Iris pigment epithelial cell (primary cell): ENCODE measurements at places on chromosomes 3 and 15.
A peak's percentile ranks its signal among the peaks of the same experiment; 100 is the strongest.

DNA sequence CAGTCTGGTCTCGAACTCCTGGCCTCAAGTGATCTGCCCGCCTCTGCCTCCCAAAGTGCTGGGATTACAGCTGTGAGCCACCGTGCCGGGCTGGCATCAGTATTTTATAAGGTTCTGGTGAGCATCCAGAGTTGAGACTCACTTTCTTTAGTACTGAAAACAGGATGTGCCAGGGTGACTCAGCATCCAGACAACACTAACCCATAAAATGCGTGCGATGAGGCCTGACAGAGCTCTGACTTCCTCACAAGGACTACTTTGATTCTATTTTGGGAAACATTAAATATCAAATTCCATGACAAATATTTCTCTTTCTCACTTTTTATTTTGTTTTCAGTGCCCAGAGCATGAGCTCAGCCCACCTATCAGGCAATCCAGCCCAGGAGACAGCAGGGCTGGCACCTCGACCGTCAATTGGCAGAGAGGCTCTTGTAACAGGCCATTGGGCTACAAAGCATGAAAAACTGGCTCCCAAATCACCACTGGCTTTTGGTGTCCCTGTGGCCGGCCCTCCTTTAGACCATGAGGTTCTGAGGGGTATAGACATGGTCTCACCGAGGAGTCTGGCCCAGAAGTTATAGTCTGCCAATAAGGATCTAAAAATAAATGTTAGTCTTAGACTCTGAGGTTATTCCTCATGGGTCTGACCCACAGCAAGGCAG is 75.0 kb downstream of the FEM1B start:
- peak; percentile 93 for DNase-seq

- peak; percentile 89 for DNase-seq
These were observed 21.9 kb upstream of the ST3GAL6 start for GRCh38 chr3:98741121-98741716.

GRCh38 chr3:159236321-159236720 is 434.5 kb downstream of the MFSD1 start:
- DNase-seq: peak; percentile 71

DNA sequence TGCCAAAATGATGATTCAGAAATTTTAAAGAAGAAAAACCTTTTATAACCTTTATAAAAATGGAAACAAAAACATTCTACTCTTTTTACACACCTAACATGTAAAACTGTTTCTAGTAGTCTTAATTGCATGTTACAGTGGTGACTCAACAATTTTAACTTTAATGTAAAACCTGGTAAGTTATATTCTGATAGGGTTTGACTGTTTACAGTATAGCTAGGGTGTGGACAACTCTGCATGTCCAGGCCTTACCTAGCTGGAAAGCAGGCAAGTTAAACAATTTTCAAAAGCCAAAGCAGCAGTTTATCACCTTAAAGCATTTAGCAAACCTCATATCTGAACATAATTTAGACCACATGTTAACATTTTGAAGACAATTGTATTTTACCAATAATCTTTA is 328.5 kb downstream of the NEK10 start:
- no peak for DNase-seq

- no peak for DNase-seq
These were observed 607 bp downstream of the MRPL47 start for GRCh38 chr3:179603831-179604230.

- DNase-seq: no peak
These were observed 16.9 kb upstream of the PRKCI start for GRCh38 chr3:170205302-170205701.

- no peak for DNase-seq
These were observed 4.8 kb downstream of the PDCD6IP start for GRCh38 chr3:33803252-33803651.

DNA sequence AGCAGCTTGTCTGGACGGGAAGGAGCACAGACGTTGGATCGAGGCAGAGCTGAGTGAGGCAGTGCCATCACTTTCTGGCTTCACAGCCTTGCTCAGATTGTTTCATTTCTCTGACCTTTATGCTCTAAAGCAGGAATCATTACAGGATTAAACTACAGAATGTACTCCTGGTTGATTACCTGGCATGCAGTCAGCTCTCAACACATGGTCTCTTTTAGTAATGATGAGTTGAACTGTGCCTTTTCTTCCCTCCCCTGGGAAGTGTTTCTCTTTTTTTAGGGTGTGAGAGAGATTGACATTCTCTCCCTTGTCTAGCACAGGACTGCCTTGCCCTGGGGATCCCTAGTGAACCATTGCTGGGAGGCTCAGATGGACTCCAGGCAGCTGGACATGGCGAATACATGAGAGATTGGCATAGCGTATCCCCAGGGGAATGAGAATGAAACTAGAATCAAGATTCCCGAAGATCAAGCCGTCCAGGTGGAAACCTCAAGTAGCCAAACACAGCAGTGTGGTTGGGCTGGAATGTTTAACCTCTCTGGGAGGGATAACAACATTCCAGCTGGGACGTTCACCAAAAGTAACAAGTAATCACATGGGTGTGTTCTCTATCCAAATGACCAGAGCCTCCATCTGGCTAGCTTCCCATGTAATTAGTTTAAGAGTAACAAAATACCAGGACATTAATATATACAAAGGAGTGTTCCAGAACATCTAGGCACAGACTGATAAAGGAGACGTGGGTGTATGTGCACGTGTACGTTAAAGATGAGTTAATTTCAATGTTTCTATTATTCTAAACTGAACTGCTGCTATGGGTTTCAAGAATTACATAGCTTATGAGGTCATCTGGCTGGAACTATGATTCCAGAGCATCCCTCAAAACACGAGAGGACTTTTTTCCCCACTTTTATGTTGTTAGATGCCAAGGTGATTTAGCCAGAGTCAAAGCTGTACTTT is 118.6 kb upstream of the NR2E3 start:
- peak; percentile 73 for DNase-seq

GRCh38 chr3:65560133-65560532 is 478.6 kb downstream of the MAGI1 start:
- DNase-seq: no peak

- DNase-seq: no peak
These were observed 4.2 kb upstream of the KATNBL1 start for GRCh38 chr15:34214135-34214534.

GRCh38 chr3:159928071-159928491 is 60.6 kb upstream of the IL12A start:
- DNase-seq: peak; percentile 38

- DNase-seq: no peak
These were observed 152.8 kb downstream of the ARRDC4 start for GRCh38 chr15:98113327-98113726.

GRCh38 chr3:12234192-12234591 is 54.7 kb upstream of the PPARG start:
- no peak for DNase-seq

GRCh38 chr3:60291115-60291514 is 960.1 kb downstream of the FHIT start:
- DNase-seq: no peak

- DNase-seq: no peak
These were observed 316.2 kb upstream of the UMPS start for GRCh38 chr3:124413989-124414598.

DNA sequence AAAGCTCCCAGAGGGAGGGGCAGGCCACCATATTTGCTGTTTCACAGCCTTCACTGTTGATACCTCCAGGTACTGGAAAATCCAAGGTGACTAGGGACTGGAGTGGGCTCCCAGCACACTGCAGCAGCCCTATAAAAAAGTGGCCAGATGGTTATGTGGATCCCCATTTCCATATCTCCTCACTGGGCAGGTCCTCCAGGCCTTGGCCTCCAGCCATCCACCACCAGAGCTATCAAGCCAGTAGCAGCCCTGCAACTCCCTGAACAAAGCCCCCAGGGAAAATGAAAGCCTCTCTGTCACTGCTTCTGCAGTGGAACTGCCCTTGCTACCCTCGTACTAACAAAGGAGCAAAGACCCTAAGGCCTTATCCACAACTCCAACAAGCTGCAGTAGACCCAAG is 58.4 kb downstream of the ILDR1 start:
- no peak for DNase-seq

DNA sequence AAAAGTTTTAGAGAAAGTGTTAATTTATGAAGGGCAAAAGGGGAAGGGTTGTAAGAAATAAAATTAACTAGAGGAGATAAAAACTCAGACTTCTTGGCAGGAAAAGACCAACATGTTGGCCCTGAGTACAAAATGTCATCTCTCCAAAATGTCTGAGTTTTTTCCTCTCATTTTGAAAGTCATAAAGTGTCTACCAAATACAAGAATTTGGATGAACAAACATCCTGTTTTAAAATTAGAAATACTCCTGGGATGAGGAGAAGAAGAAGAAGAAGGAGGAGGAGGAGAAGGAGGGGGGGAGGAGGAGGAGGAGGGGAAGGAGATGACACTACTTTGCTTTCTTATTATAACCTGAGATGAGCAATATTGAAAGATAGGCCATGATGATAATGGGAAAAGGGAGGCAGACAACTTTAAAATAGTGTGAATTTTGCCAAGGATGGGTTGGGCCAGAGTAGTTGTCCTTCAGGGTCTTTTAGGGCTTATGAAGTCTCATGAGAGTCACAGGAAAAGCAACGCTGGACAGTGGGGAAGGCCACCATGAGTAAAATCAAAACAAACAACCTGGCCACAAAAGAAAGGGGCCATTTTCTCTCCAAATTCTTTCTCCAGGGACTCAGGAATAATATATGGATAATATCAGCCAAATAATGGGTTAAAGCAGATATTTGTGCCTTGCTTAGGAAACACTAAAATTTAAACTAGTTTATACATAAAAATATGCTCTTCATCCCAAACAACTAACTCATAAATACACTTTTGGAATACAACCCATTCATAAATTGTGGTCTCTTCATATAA is 632.9 kb downstream of the EPHA3 start:
- DNase-seq: no peak

DNA sequence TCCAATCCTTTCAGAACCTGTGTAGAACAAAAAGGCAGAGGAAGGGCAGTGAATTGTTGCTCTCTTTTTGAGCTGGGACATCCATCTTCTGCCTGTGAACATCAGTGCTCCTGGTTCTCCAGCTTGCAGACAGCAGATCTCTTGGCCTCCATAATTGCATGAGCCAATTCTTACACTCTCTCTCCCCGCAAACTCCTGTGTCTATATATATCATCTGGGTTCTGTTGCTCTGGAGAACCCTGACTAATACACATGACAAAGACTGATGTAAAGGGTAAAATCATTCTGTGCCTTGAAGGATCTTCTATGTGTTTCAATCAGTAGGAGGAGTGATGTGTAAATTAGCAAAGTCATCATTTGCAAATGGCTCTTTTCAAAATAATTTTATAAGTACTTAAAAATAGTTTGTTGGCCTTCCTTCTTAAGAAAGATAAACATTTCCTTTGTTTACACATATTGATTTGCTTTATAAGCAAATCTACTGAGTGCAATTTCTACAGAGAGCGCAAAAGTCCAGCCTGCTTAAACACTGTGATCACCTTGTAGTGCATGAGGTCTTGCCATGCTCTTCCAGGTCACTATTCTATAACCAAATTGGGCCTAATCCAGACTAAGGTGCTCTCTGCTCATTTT is 154.9 kb upstream of the ANKRD28 start:
- no peak for DNase-seq

DNA sequence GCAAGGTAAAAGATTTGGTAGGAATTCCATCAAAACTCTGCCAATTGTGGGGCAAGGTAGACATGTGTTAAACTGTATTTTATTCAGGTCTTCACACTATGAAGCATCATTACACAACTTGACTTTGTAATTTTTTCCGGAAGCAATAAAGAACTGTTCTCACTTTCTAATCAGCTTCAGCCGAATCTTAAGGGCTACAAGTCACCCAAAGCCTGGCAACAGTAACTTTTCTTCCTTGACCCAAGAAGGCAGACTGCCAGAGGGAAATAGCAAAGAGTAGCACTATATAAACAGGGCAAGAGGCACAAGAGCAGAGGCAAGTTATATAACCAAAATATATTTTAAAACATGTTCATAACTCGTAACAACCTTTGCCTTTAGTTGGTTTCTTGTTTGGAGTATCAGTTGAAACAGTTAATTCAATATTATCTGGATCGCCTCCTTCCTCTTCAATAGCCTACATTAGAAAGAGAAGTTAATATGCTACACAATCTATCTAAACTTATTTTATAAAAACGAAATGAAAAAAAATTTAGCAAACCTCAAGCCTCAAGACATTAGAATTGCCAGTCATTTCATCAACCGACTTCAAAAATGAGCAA is 1.4 kb downstream of the SLTM start:
- DNase-seq: peak; percentile 60

DNA sequence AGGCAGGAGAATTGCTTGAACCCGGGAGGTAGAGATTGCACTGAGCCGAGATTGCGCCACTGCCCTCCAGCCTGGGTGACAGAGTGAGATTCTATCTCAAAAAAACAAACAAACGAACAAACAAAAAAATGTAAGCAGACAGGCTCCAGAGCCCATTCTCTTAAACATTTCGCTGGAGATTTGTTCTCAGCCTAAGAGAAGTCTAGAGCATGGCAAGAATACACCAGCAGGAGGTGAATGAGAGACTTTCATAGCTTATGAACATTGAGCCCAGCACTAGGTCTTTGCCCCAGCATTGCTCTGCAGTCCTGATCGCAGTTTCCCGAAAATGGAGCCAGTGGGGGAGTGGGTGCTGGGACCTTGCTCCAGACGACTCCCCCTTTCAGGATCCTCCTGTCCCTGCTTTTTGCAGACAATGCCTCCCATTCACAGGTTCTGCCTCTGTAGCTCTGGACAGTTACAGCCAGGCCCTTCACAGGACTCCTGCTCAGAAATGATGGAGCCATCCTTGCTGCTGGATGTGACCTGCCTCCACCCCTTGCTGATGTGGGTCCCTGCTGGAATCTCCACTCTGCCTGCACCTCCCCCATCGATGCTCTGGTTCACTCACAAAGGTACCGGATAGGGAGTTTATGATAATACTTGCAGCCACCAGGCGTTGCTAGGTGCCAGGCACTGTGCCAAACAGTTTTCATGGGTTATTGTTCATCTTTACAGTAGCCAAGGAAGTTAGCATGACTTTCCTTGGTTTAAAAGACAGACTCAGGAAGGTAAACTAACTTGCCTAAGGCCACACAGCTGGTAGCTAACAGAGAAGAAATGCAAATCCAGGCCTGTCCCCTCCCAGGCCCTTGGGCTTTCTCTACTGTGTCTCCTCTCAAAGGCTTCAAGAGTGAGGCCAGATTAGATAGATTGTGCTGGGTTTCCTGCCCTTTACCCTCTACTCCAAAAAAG is 329.7 kb upstream of the TLE3 start:
- peak; percentile 7 for DNase-seq

- DNase-seq: peak; percentile 47
These were observed 16.0 kb upstream of the SRP14 start for GRCh38 chr15:40054855-40055575.

GRCh38 chr15:68699881-68700454 is 120.7 kb downstream of the ANP32A start:
- DNase-seq: no peak

- no peak for DNase-seq
These were observed 101.9 kb upstream of the LRIG1 start for GRCh38 chr3:66602691-66603090.

GRCh38 chr15:99692825-99693224 is 40.4 kb downstream of the LYSMD4 start:
- DNase-seq: no peak

- no peak for DNase-seq
These were observed 54.2 kb upstream of the ACAD9 start for GRCh38 chr3:128825117-128825725.
